ENCODE measurements at places on chromosomes 5 and 9.

- DNase-seq = peak; percentile 52
Observed at GRCh38 chr9:136629001-136629878, 33.5 kb upstream of the EGFL7 start.

GRCh38 chr5:127011961-127012644, 18.3 kb downstream of the MARCHF3 start:
- DNase-seq = no peak

DNA sequence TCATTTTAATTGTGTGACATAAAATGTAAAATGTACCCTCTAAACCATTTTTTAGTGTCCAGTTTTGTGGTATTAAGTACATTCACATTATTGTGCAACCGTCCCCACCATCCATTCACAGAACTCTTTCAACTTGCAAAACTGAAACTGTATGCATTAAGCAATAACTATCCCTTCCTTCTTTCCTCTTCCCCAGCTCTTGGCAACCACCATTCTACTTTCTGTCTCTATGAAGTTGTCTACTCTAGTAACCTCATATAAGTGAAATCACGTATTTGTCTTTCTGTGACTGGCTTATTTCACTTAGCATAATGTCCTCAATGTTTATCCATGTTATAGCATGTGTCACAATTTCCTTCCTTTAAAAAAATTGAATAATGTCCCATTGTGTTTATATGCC, 142.4 kb downstream of the C9orf152 start:
- DNase-seq = no peak

- DNase-seq = peak; percentile 53
Observed at GRCh38 chr5:15383469-15383868, 116.5 kb upstream of the FBXL7 start.

DNA sequence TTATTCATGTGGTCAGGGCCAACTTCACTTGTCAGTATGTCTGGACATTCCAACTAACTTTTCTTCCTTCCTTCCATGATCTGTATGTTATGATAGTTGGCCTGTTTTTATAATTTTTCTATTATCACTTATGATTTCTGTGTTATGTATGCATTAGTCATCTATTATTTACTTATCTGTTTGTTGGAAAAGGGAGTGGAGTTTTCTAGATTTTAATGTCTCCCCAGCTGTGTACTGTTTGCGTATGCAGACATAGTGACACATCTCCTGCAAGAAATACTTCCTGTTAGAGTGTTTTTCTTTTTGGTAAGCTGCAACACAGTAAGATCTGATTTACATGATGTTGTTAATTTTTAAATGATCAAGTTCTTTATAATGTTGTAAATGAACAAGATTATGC, 8.7 kb upstream of the INSYN2B start:
- DNase-seq = no peak

GRCh38 chr5:43616535-43616934, 13.6 kb downstream of the NNT start:
- DNase-seq = no peak

- DNase-seq = peak; percentile 32
Observed at GRCh38 chr9:28365020-28365640, 791.8 kb upstream of the C9orf72 start.

GRCh38 chr9:77946969-77947620, 84.5 kb downstream of the GNAQ start:
- DNase-seq = peak; percentile 94

DNA sequence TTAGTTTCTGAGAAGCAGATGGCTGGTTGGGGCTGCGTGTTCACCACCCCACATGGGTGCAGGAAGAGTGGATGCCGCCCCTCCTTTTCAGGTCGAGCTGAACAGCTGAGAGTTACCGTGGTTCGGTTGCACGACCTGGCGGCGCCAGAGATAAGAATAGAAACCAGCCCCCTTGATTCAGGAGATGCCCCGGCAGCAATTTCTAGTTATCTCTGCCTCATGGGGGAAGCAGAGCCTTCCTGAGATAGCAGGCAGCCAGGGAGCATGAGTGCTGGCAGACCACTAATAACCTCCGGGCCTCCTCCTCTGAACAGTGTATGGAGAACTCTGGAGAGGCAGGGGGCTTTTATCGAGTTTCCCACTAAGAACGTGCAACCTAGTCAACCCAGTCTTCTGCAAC, 177.8 kb downstream of the NSG2 start:
- no peak for DNase-seq

DNA sequence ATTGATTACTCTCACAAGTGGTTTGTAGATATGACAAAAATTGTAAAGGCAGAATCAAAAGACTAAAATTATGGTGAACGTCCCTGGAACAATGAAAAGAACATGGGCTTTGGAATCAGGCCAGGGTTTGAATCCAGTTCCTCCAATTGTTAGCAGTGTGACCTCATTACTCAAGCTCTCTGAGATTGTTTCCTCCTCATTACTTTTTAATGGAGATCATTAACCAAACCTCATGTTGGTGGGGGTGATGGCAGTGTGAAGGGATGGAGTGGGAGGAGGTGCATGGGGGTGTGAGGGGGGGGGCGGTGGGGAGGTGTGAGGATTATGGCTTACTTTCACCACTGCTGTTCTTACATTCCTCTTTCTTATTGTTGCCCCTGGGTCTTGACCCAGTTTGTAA, 44.1 kb upstream of the FOXE1 start:
- DNase-seq = peak; percentile 98

- DNase-seq = peak; percentile 28
Observed at GRCh38 chr5:149961186-149961685, 678 bp downstream of the SLC26A2 start.

DNA sequence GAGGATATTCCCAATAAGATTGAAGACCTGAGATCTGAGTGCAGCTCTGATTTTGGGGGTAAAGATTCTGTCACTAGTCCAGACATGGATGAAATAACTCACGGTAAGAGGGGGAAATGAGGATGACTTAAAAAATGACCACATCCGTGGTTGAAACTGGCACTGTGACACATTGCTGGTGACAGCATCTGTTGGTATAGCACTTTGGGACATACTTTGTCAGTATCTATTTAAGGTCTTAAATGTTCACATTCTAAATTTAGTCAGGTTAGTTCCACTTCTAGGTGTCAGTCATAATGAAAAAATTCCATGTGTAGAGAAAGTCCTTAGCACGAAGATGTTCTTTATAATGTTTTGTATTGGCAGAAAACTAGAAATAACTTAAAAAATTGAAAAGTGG, 70.9 kb downstream of the GAPVD1 start:
- no peak for DNase-seq

GRCh38 chr5:67413721-67414120, 217.1 kb upstream of the CD180 start:
- no peak for DNase-seq

GRCh38 chr5:170442391-170442790, 53.2 kb upstream of the KCNMB1 start:
- DNase-seq = no peak

- DNase-seq = peak; percentile 78
Observed at GRCh38 chr5:124736082-124736804, 10.2 kb downstream of the ZNF608 start.

- DNase-seq = no peak
Observed at GRCh38 chr9:109482391-109482916, 15.7 kb downstream of the PTPN3 start.

DNA sequence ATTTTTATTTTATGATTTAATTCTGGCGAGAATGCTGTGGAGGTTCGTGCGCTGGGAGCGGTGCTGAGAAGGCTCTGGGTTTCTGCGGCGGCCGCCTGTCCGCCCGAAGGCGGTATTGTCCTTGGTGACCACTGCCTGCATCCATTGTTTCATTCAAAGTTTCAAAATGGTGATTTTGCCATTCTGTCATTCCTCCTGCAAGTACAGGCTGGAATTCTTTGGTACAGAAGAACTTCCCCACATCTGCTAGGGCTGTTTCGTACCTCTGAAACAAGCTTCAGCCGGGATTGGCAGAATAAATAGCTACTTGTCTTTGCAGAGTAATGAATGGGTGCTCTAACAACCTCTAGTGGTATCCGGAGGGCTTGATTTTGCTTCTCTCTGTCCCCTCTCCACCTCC, 112.6 kb upstream of the CACNA1B start:
- no peak for DNase-seq

DNA sequence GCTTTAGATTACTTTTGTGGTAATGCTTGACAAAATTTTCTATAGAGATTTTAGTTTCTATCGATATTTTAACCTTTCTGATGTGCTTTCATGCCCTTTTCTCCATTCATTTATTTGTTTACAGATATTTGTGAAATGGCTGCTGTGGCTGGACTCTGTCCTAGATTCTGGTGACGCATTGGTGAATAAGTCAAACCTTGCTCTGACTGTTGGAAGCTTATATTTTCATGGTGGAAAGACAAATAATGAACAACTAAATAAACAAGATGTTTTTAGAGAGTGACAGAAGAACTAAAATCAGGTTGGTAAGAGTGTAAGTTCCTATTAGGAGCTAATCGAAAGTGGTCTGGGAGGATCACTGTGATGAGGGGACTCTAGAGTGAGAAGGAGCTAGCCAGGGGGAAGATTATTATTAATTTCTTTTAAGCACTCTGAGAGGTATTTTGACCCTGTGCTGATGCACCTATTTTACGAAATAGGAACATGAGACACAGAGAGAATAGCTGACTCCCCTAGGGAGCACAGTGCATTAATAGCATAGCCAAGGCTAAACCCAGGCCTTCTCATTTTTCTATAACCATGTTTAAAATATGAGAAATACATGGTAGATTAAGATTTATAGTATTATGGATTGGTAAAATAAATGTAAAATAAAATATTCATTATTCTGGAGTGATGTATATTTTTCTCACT, 411.9 kb upstream of the ARRDC3 start:
- DNase-seq = no peak

- peak; percentile 28 for DNase-seq
Observed at GRCh38 chr5:18977880-18978279, 1010.1 kb downstream of the CDH18 start.

DNA sequence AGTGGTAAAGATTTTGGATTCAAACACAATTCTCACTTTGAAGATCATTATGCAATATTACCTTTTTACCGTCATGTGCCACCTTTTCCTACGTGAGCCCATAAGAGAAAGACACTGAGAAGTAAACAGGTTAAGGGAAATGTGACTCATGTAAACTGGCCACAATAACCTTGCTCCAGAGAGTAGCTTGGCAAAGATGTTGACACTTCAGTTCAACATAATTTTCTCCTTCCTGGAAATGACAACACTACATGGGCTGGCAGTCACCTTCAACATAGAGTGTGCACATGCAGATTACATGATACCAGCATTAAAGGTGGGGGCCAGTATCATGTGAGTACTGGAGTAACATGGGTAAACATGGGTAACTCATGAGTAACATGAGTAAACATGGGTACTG, 141.9 kb downstream of the CDK5RAP2 start:
- DNase-seq = no peak

- DNase-seq = peak; percentile 88
Observed at GRCh38 chr9:73050887-73051550, 98.2 kb upstream of the ALDH1A1 start.

- no peak for DNase-seq
Observed at GRCh38 chr9:127166111-127166510, 43.7 kb upstream of the ANGPTL2 start.

GRCh38 chr5:14816374-14816998, 55.1 kb downstream of the ANKH start:
- DNase-seq = no peak

GRCh38 chr5:16615741-16616535, 859 bp downstream of the RETREG1 start:
- DNase-seq = peak; percentile 78

- DNase-seq = peak; percentile 22
Observed at GRCh38 chr9:14247577-14247976, 66.4 kb downstream of the NFIB start.

DNA sequence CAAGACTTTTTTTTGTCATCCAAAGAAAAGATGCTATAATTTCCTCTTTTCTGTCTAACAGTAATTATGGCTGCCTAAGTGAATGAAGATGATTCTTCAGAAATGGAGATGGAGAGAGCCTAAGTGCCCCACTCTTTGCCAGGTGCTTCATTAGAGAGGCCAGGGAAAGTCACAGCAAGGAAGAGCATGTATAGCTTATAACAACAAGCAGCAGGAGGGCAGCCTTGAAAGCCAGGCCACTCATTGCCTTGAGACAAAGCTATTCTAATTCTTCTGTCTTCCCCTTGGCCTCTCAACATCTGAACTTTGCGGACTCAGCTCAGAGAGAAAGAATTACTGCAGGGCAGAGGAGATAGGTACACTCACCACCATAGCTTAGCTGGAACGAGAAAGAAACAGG, 112.0 kb upstream of the ZNF366 start:
- no peak for DNase-seq

DNA sequence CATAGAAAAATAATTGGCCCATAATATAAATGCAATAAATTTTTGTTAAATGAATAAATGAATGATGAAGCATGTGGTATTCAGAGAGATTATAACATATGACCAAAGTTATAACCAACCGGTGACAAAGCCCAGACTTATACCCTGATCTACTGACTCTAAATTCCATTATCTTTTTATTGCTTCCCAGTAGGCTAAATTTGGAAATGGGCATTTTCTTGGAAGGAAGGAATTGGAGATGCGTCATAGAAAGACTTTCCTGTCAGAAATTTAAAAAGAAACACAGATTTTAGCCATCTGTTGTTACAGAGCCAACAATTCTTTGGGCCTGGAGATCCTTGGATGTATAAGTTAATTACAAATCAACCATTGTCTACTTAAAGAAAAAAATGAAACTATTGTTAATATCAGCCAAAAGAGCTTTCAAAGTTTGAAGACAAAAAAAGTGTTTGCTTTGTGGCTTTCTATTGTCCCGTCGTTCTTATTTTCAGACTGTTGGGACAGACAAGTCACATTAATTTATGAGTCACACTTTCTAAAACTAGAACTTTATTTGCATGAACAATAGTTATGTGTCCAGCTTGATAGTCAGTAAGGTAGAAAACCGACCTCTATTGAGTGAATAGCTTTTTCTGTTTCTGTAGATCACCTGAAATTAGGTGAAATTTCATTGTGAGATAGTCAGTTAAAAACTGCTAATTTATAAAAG, 428.7 kb downstream of the GABRG2 start:
- no peak for DNase-seq

- DNase-seq = peak; percentile 97
Observed at GRCh38 chr5:43483298-43484105, at the start of gene TMEM267. TSS of gene TMEM267 (minus strand) at chr5:43483865. CDS start at chr5:43453969, 29,896 bp downstream.

DNA sequence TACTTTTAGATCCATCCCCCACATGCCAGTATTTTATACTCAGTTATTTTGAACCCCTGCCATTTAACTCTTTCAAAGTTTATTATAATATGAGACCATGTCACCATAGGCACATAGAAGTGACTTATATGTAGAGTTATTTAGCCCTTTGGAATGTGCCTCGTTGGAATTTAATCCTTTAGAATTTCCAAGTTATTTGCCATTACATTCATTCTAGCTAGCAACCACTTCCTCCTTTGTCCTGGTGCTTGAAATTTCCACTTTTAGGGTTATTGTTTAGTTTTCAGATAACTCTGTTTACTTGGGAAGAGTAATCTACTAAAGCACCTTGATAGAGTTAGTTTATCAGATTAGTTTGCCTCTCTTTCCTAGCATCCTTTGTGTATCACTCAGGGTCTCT, 82.8 kb upstream of the TLE1 start:
- no peak for DNase-seq

- peak; percentile 68 for DNase-seq
Observed at GRCh38 chr5:73783828-73784227, 157.8 kb downstream of the ARHGEF28 start.

GRCh38 chr5:116573279-116573701, 1.3 kb downstream of the SEMA6A start:
- peak; percentile 89 for DNase-seq
